ENCODE measurements at places on chromosomes 6 and 20.

- DNase-seq = peak; percentile 48
These were observed 2.7 kb upstream of the TUBB2A start for GRCh38 chr6:3159805-3160781.

DNA sequence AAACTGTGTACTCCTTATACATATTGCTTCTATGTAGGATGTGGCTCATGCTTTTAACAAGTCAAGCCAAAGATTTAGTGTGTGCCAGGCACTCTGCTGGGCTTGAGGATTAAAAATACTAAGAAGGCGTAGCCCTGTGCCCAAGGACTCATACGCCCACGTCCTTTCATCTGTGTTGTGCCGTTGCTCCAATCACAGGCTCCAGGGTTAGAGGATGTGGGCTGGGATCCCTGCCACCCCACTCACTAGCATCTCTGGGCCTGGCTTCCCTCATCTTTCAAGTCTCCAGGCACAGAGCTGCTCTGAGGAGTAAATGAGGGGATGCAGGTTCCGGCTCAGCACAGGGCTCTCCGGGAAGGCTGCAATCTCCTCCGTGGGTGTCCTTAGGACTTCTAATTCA is 214.2 kb downstream of the SYNDIG1 start:
- DNase-seq = no peak

DNA sequence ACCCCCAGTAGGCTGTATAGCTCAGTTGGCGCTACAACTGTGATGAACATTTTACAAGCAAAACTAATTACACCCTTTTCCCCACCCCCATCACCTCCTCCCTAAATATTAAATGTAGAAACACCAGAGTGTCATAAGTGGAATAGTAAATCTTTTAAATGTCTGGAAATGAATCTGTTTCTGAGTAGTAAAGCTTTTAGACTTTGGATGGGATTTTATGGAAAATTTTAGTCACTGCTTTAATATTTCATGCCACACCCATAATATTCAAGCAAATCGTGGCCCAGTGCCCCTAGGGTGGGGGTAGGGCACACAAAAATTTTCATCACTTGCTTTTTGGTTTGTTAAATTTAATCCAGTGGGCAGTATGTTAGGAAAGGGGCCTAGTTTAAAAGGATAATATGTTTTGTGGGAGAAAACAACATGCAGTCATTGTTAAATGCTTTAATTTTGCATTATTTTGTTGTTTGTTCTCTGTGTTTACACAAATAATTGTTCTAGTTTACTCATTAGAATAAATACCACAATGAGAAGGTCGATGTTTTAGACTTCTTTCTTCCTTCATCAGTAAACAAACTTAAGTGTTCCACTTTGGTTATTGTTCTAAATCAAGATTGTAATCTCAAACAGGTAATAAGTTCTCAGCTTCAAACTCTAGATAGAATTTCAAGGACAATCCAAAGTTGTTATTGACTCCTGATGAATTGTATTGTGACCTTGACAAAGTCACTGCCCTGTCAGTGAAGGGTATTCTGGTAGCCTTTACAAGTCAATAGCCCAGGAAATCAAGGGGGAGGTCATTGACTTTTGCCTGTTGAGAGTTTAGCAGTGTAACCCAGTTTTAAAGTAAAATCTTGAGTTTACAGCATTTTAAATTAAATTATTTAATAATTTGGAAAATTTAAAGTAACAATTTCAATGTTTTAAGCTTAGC is 79.2 kb downstream of the CBFA2T2 start:
- no peak for DNase-seq

GRCh38 chr6:53179961-53180651 is 31.5 kb upstream of the GCM1 start:
- DNase-seq = no peak

DNA sequence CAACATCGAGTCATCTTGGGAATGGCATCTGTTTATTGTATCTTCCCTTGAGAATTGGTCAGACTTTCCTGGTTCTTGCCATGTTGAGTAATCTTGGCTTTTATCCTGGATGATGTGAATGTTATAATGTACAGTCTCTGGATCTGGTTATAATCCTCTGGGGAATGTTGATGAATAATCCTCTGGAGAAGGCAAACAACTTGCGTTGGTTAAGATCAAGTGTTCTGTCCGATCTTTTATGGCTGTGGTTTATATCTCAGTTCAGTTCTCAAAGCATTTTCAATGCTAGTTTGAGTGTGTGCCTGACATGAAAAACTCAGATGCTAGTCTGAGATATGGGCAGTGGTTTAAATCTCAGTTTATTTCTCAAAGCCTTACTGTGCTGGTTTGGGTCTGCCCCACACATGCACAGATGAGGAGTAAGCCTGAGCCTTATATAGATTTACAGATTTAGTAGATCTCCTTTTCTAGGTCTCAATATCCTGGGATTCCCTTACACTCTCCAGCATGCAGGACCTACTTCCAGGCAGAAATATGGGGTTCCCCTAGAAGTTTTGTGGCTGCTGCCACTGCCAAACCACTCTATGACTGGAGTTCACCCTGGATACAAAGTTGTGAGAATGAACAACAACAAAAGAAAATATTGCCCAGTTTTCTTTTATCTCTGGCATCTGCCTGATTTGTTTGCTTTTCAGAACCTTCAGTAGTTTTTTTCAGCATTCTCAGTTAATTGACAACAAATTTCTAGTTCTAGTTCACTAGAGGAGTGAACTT is 191.8 kb upstream of the MAN1A1 start:
- no peak for DNase-seq

DNA sequence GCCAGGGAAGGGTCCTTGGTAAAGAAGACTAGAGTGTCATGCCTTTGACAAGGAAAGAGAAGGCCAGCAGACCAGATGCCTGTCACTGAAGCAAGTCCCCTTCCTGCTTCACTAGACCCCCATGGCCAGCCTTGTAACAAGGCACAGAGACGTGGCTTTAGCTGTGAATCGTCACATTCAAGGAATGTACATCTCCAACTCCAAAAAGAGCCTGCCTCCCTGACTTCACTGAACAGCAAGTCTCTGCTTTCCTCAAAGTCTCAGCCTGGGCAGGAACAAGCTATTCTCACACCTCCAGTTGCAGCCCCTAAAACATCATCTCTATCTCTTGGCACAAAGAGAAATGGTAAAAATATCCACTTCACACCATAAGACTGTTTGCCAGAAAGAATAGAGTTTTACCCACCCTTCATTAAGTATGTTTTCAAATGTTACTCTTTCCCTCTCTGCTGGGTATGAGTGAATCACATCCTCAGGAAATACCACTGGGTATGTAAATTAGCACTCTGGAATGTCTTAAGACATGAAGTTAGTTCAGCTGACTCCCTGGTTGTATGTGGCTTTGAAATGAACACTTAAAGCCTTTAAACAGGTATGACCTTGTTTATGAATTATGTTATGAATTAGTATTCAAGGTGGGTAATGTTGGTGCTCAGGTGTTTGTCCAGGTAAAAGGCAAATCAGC is 46.4 kb upstream of the NT5E start:
- DNase-seq = no peak

DNA sequence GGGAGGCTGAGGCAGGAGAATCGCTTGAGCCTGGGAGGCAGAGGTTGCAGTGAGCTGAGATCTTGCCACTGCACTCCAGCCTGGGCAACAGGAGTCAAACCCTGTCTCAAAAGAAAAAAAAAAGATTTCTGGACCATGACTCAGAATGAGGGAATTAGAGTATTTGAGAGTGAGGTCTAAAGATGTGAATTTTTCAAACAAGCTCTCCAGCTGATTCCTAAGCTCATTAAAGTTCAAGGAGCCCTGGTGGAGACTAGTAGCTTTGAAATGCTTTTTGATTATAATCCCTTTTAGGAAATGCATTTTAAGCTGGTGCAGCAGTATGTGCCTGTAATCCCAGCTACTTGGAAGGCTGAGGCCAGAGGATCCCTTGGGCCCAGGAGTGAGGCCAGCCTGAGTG is 21.8 kb upstream of the SRF start:
- no peak for DNase-seq

GRCh38 chr20:62603021-62603906 is 39.0 kb upstream of the SLCO4A1 start:
- DNase-seq = no peak

GRCh38 chr6:51273228-51273961 is 454.7 kb downstream of the TFAP2B start:
- no peak for DNase-seq

- DNase-seq = no peak
These were observed 139.5 kb upstream of the AGPAT4 start for GRCh38 chr6:161413355-161413771.

- no peak for DNase-seq
These were observed 73.2 kb downstream of the JPH2 start for GRCh38 chr20:44113618-44114376.

DNA sequence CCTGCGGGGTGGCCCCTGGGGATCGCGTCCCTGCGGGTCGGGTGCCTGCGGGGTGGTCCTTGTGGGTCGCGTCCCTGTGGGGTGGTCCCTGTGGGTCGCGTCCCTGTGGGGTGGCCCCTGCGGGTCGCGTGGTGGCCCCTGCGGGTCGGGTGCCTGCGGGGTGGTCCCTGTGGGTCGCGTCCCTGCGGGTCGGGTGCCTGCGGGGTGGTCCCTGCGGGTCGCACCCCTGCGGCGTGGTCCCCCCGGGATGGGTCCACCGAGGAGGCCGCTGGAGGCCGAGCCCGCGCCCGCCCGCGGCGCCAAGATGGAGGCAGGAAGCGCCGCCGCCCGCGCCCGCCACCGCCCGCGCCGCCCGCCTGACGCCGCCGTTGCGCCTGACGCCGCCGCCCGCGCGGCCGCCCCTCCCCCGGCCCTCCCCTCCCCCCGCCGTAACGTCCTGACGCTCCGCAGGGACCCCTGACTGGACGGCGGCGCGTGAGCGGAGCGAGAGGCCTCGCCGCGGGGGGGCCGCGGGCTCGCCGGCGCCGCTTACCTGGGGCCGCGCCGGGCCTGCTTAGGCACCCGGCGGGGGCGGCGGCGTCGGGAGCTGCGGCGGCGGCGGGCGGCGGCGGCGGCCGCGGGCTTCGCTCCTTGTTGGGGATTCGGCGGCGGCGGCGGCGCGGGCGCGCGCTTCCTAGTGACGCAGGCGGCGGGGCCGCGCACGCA is at the start of gene GMEB2:
Gene GMEB2, minus strand, starts transcription at position 678 of the 705 bp plus-strand sequence. CDS start 7,704 bp downstream, outside the sequence.
- no peak for DNase-seq

- DNase-seq = no peak
These were observed 5.7 kb downstream of the FOXP4 start for GRCh38 chr6:41551857-41552256.

GRCh38 chr20:44582311-44583025 is at the start of gene PKIG:
Gene PKIG, plus strand, starts transcription at chr20:44582579. Its CDS starts 31,978 bp downstream, at chr20:44614557.
- no peak for DNase-seq

- DNase-seq = no peak
These were observed 6.5 kb downstream of the MDGA1 start for GRCh38 chr6:37690964-37691735.

DNA sequence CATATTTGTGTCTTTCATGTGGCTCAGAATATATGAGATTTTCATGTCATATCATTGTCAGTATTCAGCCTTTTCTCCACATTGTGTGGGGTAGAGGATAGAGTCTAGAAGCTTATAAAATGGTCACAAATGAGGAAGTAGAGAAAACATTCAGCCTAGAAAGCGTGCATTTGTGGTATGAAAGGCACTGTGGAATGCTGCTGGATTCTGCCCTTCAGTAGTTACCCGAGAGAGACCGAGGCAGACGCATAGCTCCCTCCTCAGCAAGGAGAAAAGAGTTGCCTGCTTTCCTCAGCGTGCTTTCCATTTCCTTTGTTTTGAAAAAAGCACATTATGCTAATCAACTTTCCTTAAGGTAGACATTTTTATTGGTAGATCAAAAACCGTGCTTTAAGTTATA is 28.7 kb downstream of the MYB start:
- no peak for DNase-seq

GRCh38 chr6:52929321-52930164 is 20.0 kb upstream of the GSTA3 start:
- DNase-seq = no peak

GRCh38 chr6:106182455-106182854 is 96.3 kb downstream of the PRDM1 start:
- no peak for DNase-seq

- DNase-seq = no peak
These were observed 1383.8 kb upstream of the MAP3K7 start for GRCh38 chr6:91970700-91971099.

GRCh38 chr6:150334790-150335783 is 33.7 kb upstream of the IYD start:
- no peak for DNase-seq

DNA sequence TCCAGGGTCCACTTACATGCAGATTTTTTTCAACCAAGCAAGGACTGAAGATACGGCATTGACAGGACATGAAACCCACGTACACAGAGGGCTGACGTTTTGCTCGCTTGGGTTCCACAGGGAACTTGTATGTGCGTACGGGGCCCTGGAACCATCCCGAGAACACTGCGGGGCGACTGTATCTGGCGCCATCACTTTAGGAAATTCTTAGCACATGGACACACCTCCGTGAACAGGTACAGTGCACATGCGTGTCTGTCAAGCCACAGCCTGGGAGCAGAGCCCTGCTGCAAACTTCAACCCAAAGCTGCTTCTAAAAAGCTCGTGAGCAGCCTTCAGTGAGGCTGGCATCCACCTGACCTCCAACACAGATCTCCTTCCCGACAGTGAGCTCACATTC is 37.3 kb downstream of the TAF4 start:
- no peak for DNase-seq

DNA sequence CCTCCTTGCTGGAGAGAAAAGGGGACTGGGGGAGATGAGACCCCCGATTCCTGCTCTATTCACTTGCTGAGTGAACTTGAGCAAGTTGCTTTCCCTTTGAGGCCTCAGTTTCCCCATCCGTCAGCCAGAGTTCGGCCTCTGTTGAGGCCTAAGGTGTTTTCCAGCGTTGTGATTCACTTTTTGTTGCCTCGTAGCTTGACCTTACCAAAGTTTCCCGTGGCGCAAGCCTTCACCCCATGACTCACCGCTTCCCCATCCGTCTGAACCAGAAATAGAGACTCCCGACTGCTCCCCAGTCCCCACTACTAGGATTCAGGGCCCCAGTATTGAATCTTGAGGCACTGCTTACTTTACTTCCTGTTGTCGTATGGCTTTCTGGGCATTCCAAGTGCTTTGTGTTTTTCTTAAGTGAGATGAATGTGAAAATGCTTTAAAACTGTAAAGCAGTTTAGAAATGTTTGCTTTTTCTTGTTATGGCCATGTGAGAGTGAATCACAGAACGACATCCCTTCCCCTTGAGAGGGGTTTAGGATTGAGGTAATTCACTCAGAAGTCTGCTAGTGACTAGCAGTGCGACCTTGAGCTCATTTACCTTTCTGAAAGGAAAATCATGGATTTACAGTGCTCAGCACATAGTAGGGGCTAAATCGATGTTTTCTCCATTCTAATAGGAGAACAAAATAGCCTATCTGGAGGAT is 1.2 kb downstream of the CHMP4B start:
- no peak for DNase-seq

GRCh38 chr6:159193923-159194322 is 24.7 kb downstream of the FNDC1 start:
- DNase-seq = no peak

- no peak for DNase-seq
These were observed 2.8 kb downstream of the BCL2L1 start for GRCh38 chr20:31719644-31720485.

DNA sequence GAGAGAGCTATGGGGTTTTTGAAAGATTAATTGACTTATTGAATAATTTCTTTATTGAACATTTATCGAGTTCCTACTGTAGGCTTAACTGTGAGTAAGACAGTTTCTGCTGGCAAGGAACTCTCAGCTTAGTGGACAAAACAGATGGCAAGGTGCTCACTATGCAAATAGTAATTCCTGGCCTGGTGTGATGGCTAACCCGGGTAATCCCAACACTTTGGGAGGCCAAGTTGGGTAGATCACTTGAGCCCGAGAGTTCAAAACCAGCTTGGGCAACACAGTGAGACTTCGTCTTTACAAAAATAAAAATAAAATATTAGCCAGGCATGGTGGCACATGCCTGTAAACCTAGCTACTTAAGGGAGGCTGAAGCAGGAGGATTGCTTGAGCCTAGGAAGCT is 13.5 kb upstream of the TGM2 start:
- no peak for DNase-seq

Measured in activated CD8-positive, alpha-beta memory T cell treated with anti-CD3 and anti-CD28 coated beads for 1 hour (primary cell).